ENCODE measurements at places on chromosomes 2 and 18.

DNA sequence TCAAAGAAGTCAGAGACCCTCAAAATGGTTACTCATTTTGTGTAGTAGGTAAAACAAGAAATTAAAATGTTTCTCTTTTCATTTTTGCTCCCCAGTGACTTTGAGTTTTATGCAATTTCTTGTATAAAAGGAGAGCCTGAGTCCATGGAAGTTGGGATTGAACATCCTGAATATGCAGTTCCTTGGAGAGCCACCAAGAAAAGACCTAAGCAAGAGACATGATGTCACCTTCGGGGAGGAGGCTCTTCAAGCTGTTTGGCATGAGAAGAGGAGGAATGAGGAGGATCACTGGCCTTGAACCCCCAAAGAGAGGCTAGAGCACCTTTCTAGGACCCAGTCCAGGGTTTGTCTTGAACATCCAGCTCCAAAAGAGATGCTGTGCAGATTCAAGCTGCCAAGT is 83.5 kb upstream of the STPG4 start:
- H3K4me1 ChIP-seq = peaks cover 10% of the 10 kb centered on the region
- H3K27ac ChIP-seq = no peak overlapping the region
- no peaks in the 10 kb centered on the region for H3K36me3 ChIP-seq
- no peak for DNase-seq

DNA sequence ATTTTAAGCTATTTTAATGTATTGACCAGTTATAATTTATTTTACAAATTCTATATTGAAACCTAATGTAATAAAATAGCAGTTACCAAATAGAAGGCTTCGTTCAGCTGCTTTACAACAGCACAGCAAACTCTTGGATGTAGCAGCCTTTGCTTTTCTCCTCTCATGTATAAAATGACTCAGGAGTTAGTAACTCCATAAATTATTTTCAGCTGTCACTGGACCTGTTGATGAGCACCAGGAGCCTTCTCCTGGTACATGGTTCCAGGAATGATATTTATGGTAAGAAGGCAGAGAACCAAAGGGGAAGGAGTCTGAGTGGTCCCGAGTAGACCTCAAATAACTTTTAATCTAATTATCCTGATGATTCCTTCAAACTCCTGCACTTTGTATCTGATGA is 256.4 kb upstream of the NETO1 start:
- DNase-seq = no peak
- no peaks in the 10 kb centered on the region for H3K4me1 ChIP-seq
- H3K4me3 ChIP-seq = no peak overlapping the region
- no peaks in the 10 kb centered on the region for H3K27me3 ChIP-seq
- H3K27ac ChIP-seq = no peak overlapping the region

DNA sequence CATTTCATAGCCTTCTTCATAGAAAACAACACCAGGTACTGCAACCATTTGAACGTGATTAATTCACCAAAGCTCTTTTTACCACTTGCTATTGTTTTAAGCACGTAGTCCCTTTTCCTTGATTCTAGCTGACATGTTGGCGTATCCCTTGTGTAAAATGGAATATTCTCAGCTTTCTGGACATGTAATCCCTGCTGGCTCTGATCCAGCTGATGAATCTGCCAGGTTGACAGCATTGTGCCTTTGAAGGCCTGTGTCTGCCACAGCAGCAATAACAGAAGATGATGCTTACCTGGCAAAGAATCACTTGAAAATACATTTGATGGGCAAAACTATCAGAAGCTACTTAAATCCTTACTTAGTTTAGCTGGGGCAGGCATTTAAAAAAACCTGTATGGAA is 81.0 kb upstream of the CCDC150 start:
- no peak overlapping the region for H3K27ac ChIP-seq
- peaks cover 9% of the 10 kb centered on the region for H3K36me3 ChIP-seq
- H3K4me1 ChIP-seq = no peaks in the 10 kb centered on the region
- H3K27me3 ChIP-seq = no peaks in the 10 kb centered on the region

DNA sequence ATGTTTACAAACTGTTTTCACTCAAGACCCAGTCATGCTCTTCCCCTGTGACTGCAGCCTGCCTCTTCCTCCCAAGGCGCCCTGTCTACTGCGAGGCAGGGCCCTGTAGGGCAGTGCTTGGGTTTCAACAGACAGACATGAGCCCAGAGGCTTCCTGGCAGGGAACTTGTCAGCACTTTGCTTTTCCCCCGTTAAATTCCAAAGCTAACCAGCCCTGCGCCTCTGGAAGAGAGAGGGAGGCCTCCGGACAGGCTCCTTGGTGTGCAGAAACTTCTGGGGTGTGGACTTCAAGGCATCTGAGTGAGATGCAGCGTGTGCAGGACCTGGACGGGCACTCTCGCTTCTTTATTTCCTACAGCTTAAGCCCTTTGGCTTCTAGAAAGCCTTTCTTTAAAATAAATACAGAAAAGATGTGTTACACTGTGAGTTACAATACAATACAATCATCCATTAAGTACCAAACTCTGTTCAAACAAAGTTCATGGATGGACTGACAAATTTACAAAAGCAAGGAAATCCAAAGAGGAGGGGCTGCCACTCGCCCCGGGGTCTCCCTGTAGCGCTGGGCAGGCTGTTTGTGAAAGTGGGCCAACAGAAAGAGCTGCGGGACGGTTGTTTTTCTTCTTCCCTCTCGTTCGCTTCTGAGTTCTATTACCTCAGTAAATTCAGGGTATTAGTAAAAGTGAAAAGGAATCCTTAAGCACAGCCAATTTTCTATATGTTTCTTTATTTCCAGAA is 8.8 kb upstream of the ZNF516 start:
- DNase-seq = no peak
- H3K4me3 ChIP-seq = no peak overlapping the region
- no peaks in the 10 kb centered on the region for H3K27me3 ChIP-seq
- H3K36me3 ChIP-seq = no peaks in the 10 kb centered on the region

- peaks cover 11% of the 10 kb centered on the region for H3K4me1 ChIP-seq
- H3K27ac ChIP-seq = peak overlapping the region; percentile 35
- H3K27me3 ChIP-seq = no peaks in the 10 kb centered on the region
- DNase-seq = no peak
- peaks cover 30% of the 10 kb centered on the region for H3K36me3 ChIP-seq
Measured at GRCh38 chr18:36025025-36025424, 42.3 kb downstream of the RPRD1A start.

- no peaks in the 10 kb centered on the region for H3K27me3 ChIP-seq
- no peak overlapping the region for H3K4me3 ChIP-seq
- peaks cover 8% of the 10 kb centered on the region for H3K4me1 ChIP-seq
- no peak for DNase-seq
- no peaks in the 10 kb centered on the region for H3K36me3 ChIP-seq
Measured at GRCh38 chr2:197383825-197384224, 51.0 kb downstream of the SF3B1 start.

- H3K36me3 ChIP-seq = peaks cover 5% of the 10 kb centered on the region
- H3K4me3 ChIP-seq = no peak overlapping the region
- H3K27me3 ChIP-seq = peaks cover 3% of the 10 kb centered on the region
- peaks cover 15% of the 10 kb centered on the region for H3K4me1 ChIP-seq
- no peak for DNase-seq
Measured at GRCh38 chr2:70536517-70537055, 17.0 kb downstream of the TGFA start.

- peaks cover 26% of the 10 kb centered on the region for H3K36me3 ChIP-seq
- DNase-seq = no peak
- no peak overlapping the region for H3K27ac ChIP-seq
- no peaks in the 10 kb centered on the region for H3K27me3 ChIP-seq
- no peak overlapping the region for H3K4me3 ChIP-seq
- H3K4me1 ChIP-seq = peaks cover 11% of the 10 kb centered on the region
Measured at GRCh38 chr2:120294008-120294340, 41.3 kb downstream of the RALB start.

DNA sequence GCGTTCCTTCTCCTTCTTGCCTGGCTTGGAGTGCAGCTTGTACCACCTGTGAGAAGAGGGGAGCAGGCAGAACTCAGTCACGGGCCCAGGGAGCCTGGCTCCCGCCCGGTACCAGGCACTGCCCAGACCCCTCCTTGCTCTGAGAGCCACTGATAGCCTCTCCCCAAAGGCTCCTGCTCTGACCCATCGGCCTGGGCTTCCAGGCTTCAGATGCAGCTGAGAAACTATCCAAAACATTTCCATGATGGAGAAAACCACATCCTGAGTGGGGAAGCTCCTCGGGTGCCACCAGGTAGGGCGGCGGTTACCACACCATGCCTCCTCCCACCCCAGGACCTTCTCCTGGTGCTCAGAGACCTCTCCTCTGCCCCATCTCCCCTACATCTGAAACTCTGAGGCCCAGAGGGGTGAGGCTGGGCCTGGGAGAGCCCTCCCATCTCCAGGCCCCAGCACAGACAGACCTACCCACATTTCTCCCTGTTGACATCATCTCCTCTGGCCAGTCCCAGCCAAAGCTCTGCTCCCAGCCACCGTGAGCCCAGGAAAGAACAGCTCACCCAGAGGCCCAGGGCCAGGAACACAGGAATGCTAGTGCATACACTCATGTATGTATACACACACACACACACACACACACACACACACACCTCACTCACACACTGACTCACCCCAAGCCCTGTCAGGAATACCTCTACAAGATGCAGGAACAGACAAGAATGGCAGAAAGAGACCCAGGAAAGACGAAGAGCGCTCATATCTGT is 17.9 kb upstream of the SFXN5 start:
- peaks cover 26% of the 10 kb centered on the region for H3K4me1 ChIP-seq
- peaks cover 2% of the 10 kb centered on the region for H3K36me3 ChIP-seq
- peak overlapping the region; percentile 84 for H3K27ac ChIP-seq

GRCh38 chr2:190199530-190199929 is 120.1 kb downstream of the HIBCH start:
- H3K27me3 ChIP-seq = no peaks in the 10 kb centered on the region
- H3K4me3 ChIP-seq = no peak overlapping the region
- H3K27ac ChIP-seq = no peak overlapping the region
- peaks cover 11% of the 10 kb centered on the region for H3K4me1 ChIP-seq

DNA sequence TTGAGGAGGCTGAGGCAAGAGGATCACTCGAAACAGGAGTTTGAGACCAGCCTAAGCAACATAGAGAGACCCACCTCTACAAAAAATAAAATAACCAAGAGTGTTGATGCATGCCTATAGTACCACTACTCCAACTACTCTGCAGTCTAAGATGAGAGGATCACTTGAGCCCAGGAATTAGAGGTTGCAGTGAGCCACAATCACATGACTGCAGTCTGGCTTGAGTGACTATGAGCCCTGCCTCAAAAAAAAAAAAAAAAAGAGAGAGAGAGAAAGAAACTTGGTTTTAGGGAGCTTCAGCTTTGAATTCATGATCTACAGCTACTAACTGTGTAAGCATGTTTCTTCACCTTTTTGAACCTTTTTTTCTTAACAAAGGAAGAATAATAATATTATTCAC is 119.9 kb downstream of the HNMT start:
- no peaks in the 10 kb centered on the region for H3K27me3 ChIP-seq
- no peaks in the 10 kb centered on the region for H3K36me3 ChIP-seq
- H3K27ac ChIP-seq = no peak overlapping the region
- DNase-seq = no peak
- H3K4me1 ChIP-seq = peaks cover 14% of the 10 kb centered on the region

DNA sequence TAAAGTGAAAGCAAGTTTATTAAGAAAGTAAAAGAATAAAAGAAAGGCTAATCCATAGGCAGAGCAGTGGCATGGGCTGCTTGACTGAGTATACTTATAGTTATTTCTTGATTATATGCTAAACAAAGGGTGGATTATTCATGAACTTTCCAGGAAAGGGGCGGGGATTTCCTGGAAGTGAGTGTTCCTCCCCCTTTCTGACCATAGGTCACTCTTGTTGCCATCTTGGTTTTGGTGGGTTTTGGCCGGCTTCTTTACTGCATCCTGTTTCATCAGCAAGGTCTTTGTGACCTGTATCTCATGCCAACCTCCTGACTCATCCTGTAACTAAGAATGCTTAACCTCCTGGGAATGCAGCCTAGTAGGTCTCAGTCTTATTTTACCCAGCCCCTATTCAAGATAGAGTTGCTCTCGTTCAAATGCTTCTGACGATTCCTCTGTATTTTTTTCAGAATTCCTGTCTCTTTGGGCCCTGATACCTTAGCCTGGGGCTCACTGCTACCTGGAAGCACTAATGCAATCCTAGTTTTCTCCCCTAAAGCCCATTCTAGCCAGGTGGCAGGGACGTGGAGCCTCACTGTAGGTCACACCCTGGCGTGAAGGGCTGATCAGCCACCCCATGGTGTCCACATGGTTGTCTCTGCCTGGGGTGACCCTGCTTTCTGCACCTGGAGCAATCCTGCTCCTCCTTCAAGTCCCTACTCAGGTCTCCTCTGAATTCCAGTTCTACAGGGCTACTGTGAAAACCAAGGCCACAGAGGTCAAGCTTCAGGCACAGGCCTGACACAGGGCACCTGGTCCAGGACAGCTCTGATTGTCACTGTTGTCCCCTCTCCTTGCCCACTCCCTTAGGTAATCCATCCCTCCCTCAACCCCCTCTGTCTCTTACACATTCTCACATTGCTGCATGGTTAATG is 6.0 kb upstream of the SLC35F6 start:
- H3K36me3 ChIP-seq = no peaks in the 10 kb centered on the region
- no peak overlapping the region for H3K4me3 ChIP-seq
- peak overlapping the region; percentile 84 for H3K27ac ChIP-seq
- H3K27me3 ChIP-seq = no peaks in the 10 kb centered on the region
- no peak for DNase-seq

DNA sequence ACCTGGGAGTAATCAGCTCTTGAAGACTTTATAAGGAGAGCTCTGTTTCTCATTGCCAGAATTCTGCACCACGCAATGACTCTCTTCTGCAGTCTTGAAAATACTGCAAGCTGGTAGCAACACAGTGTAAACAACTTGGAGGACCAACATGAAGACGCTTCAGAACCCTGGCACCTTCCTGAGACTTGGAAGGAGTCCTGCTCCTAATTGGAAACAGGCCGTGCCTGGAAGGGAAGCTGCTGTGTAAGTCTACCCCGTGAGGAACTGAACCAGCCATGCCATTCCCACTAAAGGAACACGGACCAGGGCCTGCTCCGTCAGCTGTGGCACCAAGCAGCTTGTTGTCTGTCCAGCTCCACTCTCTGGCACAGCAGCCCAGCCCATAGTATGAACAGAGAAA is 171.1 kb downstream of the PAX3 start:
- H3K27ac ChIP-seq = no peak overlapping the region
- no peaks in the 10 kb centered on the region for H3K4me1 ChIP-seq
- H3K36me3 ChIP-seq = no peaks in the 10 kb centered on the region
- DNase-seq = no peak
- H3K4me3 ChIP-seq = no peak overlapping the region

GRCh38 chr2:101368376-101368775 is 18.9 kb downstream of the CREG2 start:
- no peaks in the 10 kb centered on the region for H3K36me3 ChIP-seq
- H3K4me1 ChIP-seq = no peaks in the 10 kb centered on the region
- H3K4me3 ChIP-seq = no peak overlapping the region
- H3K27ac ChIP-seq = no peak overlapping the region
- no peak for DNase-seq

GRCh38 chr2:17757321-17757720 is 3.4 kb downstream of the GEN1 start:
- H3K36me3 ChIP-seq = peaks cover 1% of the 10 kb centered on the region
- no peaks in the 10 kb centered on the region for H3K27me3 ChIP-seq
- no peak for DNase-seq
- no peak overlapping the region for H3K4me3 ChIP-seq

Data from progenitor cell of endocrine pancreas (in vitro differentiated cells).